ENCODE measurements at places on chromosomes 7 and 10.

GRCh38 chr7:9307131-9307530 lies 873.7 kb downstream of the NXPH1 start:
- DNase-seq = no peak

- no peak for DNase-seq
Observed at GRCh38 chr7:35232994-35233393, 20.9 kb downstream of the TBX20 start.

DNA sequence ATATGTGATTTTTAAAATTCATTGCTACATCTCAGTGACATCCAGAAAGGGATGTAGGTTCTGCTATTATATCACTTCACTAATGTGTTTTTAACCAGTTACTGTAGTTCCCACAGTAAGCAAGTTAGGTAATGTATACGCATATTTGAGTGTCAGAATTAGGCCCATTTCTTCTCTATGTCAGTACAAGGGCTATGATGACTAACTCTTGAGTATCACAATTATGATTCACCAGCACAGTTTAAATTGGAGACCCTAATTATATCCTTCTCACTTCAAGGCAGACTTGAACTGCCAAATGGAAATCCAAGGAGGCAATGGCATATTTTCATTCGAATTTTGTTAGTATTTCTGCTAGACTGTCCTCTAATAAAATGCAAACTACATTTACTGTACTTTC lies 23.6 kb downstream of the BZW2 start:
- DNase-seq = no peak

DNA sequence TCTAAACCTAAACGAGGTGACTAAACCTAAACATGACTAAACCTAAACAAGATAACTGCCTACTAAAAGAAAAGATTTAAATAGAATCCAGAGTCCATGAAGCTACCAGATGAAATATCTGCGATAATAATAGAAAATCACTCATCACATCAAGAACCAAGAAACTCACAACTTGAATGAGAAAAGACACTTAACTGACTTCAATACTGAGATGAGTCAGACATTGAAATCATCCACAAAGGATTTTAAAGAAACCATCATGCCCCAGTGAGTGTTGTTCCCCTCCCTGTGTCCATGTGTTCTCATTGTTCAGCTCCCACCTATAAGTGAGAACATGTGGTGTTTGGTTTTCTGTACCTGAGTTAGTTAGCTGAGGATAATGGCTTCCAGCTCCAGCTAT lies 416.0 kb downstream of the CALN1 start:
- DNase-seq = no peak

GRCh38 chr7:149462101-149462520 lies 1.2 kb upstream of the ZNF777 start:
- no peak for DNase-seq

- DNase-seq = no peak
Observed at GRCh38 chr7:140637400-140637799, 3.2 kb downstream of the DENND2A start.

DNA sequence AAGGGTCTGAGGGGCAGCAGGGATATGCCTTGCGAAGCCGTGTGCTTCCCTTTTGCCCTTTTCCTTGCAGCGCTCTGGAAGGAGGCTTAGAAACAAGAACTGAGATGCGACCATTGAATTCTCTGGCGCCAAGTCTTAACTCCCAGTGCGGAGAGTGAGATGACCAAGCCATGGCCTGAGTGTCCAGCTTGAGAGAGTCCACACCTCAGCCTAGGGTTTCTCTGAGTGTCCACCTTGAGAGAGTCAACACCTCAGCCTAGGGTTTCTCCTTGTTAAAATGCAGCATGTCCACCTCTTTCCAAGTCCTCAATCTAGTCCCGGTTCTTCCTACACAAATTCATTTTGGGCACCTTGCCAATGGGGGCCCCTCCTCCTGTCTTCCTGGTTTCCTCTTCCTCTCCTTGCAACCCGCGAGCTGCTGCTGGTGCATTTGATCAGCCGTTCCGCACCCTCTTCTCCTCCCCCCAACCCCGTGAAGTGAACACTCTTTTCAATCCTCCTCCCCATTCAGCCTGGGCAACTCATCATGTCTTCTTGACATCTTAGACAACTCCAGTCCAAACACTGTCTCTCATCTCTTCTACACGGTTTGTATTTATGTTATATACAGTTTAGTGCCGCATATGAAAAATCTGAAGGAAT lies 178.2 kb upstream of the PITRM1 start:
- no peak for DNase-seq

- DNase-seq = no peak
Observed at GRCh38 chr7:158255156-158255555, 332.5 kb downstream of the PTPRN2 start.

DNA sequence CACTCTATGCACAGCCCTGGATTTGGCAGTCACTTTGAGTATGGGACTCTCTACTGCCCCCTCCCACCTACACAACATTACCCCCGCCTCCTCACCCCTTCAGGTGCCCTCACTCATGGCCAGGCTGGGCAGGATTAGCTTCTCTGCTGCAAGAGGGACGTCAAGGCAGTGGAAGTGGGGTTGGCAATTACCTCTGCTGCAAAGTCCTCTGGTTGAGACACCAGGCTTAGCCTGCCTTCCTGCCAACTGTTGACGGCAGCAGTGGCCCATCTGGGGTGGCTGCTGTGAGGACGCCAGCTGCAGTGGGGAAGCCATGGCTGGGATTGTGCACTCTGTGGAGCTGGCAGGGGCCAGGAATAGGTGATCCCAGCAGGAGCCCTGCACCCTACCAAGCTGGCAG lies 26.7 kb downstream of the SVIL start:
- no peak for DNase-seq

- DNase-seq = no peak
Observed at GRCh38 chr10:73839276-73839966, 28.0 kb upstream of the NDST2 start.

GRCh38 chr10:133020193-133020817 lies 67.4 kb upstream of the ADGRA1 start:
- DNase-seq = no peak

DNA sequence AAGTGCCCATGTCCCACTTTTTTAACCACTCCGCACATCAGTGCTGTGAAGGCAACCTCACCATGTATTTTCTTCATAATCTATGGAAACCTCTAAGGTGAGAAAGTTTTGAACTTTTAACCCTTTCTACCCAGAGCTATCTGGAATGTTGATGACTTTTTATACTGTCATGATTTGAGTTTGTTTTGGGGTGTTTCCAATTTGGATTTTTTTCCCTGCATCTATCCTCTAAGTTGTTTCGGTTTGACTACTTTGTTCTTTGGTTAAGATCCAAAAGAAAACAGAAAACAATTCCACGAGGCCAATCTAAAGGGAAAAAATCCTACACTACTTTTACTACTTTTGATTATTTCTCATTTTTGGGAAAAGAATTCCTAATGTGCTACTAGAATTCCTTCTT lies 279.7 kb downstream of the USP6NL start:
- DNase-seq = no peak

DNA sequence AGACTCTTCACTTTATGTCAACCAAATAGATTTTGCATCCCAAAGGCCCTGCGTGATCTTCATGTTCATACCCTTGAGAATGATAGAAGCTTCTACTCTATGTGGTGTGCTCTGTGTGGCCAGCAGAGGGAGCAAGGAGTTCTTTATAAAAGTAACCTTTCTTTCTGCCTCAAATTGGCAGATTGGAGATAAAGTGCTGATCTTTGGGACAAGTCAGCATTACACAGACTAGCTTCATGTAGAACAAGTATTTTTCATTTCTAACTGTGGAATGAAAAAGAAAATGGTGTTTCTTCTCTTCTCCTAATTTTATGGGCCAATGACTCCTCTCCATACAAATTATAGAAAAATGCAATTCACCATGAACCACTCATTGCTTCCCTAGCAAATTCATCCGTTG lies 1214.1 kb downstream of the SORCS1 start:
- DNase-seq = peak; percentile 4

- no peak for DNase-seq
Observed at GRCh38 chr7:57819491-57819981, 369.6 kb downstream of the ZNF716 start.

- no peak for DNase-seq
Observed at GRCh38 chr7:110003827-110004226, 1087.1 kb upstream of the LRRN3 start.

DNA sequence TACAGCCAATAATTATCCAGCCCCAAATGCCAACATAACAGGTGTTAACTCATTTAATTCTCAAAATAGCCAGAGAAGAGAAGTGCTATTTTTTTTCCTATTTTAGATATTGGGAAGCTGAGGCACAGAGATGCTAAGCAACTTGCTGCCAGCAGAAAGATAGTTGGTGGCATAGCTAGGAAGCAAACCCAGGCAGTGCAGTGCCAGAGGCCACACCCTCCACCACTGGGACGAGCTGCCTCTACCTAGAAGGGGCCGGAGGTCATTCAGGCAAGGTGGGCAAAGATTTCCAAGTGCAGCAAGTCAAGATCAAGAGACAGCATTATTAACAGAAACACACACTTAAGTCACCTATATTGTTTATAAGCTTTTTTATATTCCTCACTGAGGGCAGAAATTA lies 654.1 kb downstream of the INHBA start:
- no peak for DNase-seq

DNA sequence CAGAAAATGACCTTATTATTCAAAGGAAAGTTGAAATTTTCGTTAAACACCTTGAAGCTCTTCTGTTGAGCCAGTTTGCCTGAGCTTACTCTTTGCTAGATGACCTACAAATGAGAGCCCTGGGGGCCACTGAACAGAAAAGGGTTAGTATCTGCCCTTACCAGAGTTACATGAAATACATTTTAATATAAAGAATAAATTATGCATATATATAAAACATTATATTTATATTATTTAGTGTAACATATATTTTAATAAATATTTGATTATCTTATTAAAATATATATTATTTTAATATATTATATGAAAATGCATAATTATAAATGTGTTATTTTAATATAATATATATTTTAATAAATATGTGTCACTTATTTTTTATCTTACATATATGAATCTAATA lies 628.4 kb upstream of the TPK1 start:
- no peak for DNase-seq

DNA sequence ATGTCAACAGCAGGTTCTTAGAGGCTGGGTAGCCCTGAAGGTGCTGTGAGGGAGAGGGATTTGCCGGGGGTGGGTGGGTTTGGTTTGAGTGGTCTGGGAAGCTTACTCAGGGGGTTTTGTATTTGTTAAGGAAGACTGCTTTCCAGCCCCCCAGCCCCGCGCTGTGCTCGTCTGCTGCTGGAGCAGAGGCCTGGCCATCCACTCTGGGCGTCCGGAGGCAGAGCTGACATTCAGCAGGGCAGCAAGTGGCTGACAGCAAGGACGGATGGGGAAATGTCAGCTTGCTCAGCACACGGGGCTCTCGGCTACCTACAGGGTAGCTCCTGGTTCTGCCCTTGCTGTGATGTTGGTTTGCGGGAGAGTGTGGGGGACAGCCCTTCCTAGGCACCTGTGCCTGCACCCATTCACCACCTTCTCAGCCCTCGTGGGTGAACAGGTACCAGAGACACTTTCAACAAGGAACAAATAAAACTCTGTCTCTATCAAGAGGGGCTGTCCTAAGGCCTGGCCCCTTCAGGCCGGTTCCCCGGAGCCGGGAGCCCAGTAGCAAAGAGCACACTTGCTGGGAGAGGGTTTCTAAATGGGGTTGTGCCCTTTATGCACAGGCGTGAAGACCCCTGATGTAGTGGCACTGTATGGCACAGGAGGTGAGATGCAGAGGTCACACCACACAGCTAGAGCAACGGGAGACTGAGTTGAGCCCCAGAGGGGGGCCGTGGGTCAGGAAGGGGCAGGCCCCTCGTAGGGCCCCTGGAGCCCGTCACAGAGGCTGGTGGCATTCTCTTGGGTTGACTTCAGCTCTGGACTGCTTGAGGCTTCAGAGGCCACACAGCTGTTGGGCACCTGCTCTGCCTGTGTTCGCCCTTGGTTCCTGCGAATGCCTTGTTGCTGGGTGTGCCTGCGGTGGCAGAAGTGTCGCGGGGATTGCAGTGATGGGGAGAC lies 72.2 kb upstream of the SHH start:
- DNase-seq = no peak

GRCh38 chr7:129144095-129144833 lies at the start of gene TSPAN33:
TSS of gene TSPAN33 (plus strand) at chr7:129144707. CDS start at chr7:129144981, 274 bp downstream.
- DNase-seq = peak; percentile 37

GRCh38 chr10:48224979-48225560 lies 49.4 kb downstream of the FRMPD2 start:
- no peak for DNase-seq

GRCh38 chr7:70419526-70420380 lies 712.2 kb upstream of the GALNT17 start:
- DNase-seq = no peak

DNA sequence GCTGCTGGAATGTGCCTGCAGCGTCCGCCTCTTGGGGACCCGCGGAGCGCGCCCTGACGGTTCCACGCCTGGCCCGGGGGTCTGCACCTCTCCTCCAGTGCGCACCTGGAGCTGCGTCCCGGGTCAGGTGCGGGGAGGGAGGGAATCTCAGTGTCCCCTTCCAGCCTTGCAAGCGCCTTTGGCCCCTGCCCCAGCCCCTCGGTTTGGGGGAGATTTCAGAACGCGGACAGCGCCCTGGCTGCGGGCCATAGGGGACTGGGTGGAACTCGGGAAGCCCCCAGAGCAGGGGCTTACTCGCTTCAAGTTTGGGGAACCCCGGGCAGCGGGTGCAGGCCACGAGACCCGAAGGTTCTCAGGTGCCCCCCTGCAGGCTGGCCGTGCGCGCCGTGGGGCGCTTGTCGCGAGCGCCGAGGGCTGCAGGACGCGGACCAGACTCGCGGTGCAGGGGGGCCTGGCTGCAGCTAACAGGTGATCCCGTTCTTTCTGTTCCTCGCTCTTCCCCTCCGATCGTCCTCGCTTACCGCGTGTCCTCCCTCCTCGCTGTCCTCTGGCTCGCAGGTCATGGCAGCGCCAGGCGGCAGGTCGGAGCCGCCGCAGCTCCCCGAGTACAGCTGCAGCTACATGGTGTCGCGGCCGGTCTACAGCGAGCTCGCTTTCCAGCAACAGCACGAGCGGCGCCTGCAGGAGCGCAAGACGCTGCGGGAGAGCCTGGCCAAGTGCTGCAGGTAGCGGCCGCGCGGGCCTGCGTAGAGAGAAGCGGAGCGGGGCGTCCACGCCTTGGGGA lies 645 bp downstream of the SLC26A4 start:
- peak; percentile 33 for DNase-seq

- DNase-seq = no peak
Observed at GRCh38 chr7:108589874-108590273, 20.2 kb downstream of the DNAJB9 start.

Data from stimulated activated CD4-positive, alpha-beta T cell treated with anti-CD3 and anti-CD28 coated beads, Interleukin-15, amount 100 ng/mL, for 48 hours (primary cell).